ENCODE measurements at places on chromosomes 4 and X. TPM values are rescaled to one million over a fixed set of nuclear protein-coding genes. Genes with fewer than 3 reads are reported as not detected.

Gene SORBS2
- 0.32 TPM for total RNA-seq

Gene TRIML1
- total RNA-seq: not detected

GRCh38 chr4:141275834-141276233 is 55.1 kb downstream of the ZNF330 start:
- DNase-seq: peak; percentile 86

DNA sequence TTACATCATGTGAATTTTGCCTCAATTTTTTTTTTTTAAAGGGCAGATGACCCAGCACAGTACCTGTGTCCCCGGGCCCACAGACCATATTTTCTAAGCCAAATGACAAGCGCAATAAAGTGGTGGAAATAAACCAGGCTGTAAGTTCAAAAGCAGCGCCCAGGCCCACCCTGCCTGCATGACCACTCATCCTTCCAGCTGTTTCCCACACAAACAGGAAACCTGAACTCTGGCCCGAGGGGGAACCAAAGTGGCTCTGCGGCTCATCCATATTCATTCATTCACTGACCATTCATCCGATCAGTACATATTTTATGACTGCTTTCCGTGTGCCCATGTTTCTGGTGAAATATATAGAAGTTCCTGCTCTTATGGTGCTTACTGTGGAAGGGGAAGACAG is 33.7 kb upstream of the CRMP1 start:
- no peak for DNase-seq

DNA sequence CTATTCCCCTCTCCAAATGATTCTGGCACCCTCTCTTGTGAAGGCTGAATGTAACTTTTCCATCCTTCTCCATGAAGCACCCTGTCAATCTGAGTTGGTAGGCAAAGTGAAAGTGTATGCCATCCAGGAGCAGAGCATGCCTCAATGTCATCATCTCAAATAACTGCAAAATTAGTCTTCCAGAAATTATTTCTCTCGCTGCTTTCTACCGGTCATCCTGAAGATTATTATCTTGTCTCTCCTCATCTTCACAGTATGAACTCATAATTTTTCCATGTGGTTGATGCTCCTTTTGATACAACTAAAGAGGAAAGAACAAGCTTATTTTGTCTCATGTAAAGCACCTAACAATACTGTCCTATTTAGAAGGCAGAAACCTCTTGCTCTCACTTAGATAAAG is 285.5 kb upstream of the PCDH7 start:
- no peak for DNase-seq

- DNase-seq: peak; percentile 61
These were observed 2.1 kb downstream of the GAB3 start for GRCh38 chrX:154748712-154749339.

- DNase-seq: no peak
These were observed at the start of gene TASL for GRCh38 chrX:30577362-30577991. Gene TASL (minus strand): TSS chrX:30577766. CDS start chrX:30560355, 17,411 bp downstream.

GRCh38 chrX:129694805-129695204 is 40.0 kb upstream of the APLN start:
- no peak for DNase-seq

GRCh38 chrX:144042271-144042670 is 158.4 kb downstream of the UBE2NL start:
- no peak for DNase-seq

GRCh38 chrX:13088156-13088487 is 43.7 kb upstream of the FAM9C start:
- DNase-seq: no peak

GRCh38 chr4:52914051-52914605 is 52.0 kb downstream of the RASL11B start:
- peak; percentile 94 for DNase-seq

DNA sequence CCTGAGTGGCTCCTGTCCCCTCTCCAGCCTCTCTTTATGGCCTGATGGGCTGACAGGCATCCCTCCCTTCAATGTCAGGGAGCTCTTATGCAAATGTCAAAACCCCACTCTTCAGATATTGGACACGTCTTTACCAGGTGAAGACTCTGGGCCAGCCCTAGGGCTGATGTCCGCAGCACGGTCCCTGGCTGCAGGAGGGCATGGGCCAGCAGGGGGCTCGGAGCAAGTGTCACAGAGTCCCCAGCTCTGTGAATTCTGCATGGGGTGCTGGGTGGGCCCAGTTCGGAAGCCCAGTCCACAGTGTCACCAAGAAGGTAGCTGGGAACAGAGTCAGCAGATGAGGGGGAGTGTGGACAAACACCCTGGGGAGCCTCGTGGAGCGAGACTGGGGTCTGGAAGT is 39.6 kb upstream of the PSAPL1 start:
- DNase-seq: no peak

DNA sequence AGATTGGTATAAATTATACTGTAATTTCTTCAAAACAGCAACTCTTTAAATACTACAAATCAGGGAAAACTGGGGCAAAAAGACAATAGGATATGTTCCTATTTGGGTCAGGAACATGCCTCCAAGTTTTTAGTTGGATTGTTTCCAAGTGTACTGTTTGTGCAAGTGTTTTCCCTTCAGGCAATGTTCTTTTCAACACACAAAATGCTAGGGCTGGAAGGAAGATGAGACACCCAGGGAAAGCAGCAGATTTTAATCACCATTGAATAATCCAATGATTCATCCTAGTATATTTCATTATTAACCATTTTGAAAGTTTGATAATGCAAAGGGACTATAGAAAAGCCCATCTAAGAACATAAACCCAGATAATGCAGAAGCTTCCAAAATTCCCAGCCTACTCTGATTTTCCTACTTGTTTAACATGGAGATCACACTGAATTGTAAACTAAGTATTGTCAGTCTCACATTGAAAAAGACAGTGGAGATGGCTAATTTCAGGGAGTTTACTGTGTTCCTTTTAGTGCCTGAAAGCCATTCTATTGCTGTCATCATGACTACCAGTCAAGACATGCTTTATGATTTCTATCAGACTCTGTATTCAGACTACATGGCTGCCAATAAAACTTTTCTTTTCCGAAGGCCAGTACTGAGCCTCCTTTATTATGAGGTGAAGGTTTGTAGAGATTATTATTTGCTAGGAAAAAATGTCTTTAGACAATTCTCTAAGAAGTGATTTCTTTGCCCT is 38.6 kb downstream of the COL4A6 start:
- DNase-seq: peak; percentile 66

DNA sequence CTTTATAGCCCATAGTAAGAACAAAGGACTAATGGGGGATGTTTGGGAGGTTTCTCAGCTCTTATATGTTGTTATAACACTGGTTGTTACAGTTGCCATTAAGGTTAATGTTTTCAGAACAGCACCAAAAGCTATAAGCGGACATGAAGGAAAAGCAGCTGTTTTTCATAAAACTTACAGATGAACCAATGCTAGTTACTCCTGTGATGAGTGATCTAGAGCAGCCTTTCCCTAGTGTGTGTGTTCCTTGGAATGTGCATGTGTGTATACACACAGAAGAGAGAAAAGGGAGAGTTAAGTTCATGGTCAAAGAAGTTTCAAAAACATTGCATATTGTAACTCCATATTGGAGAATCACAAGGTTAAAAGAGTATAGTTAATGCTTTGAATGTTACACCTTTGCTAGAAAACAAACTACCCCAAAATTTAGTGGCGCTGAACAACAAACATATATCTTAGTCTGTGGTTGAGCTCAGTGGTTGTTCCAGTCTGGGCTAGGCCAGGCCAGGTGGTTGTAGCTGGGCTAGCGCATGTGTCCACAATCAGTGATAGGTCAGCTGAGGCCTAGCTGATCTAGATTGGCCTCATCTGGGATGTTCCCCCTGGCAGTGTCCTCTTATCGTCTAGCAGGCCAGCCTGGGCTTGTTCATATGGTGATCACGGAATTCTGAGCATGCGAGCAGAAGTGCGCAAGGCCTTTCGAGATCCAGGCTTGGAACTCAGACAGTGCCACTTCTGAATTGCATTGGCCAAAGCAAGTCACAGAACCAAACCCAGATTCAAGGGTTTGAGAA is 151.0 kb downstream of the NHS start:
- DNase-seq: peak; percentile 68

DNA sequence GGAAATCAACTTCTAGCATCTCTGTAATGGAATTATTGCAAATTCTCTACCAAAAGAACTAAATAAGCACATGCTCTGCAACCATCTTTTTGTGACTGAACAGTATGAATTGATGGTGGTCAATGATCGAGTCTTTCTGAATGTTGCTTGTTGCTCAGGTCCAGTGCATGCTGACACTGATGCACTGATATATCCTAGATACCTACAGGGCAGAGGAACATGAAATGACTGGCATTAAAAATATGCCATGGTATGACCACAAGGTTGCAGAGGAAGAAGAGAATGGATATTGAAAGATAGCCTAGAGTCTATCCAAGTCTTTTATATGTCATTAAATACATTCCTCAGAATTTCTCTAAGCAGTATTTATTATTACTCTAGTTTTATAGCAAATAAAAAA is 692.8 kb upstream of the TENM3 start:
- no peak for DNase-seq

DNA sequence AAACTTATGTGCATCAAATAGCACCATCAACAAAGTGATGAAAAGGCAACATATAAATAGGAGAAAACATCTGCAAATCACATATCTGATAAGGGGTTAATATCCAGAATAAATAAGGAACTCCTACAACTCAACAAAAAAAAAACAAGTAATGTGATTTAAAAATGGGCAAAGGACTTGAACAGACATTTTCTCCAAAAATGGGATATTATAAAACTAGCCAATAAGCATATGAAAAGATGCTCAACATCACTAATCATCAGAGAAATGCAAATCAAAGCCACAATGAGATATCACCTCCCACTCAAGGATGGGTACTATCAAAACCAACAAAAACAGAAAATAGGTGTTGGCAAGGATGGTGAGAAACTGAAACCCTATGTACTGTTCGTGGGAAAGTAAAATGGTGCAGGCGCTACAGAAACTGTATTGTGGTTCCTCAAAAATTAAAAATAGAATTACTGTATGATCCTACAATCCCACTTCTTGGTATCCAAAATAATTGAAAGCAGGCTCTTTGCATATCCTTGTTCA is 2.4 kb downstream of the DNAJB14 start:
- DNase-seq: no peak

Measured in GM23248 (cell line).